Lower lobe of right lung (tissue), 2 donors: ENCODE measurements at places on chromosomes 2 and 18.

DNA sequence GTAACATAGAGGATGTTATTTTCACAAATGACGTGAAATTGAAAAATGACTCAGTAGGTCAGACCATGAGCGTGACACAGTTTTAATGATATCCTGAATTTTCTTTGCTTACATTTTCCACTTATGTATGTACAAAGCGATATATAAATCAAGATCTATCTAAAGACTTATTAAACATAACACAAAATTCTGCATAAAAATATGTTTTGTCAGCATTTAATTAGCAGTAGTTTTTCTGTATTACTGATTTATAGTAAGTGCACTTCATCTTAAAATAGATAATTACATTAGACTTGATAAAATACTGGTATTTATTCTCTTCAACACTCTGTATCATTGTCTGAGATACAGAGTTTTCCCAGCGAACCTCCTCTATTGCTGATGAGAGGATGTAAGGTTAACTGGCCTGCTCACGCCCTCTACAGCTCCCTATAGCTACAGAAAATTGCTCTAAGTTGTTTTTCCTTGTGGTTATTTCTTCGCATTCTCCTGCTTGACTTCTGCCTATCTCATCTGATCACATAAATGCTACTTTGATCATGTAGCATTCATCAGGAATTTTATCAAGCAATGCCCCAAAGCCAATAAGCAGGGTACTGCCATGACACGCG, 548.8 kb upstream of the REG3G start:
- no peak for DNase-seq

GRCh38 chr2:96824079-96824870, 8.2 kb downstream of the CNNM3 start:
- DNase-seq = no peak

DNA sequence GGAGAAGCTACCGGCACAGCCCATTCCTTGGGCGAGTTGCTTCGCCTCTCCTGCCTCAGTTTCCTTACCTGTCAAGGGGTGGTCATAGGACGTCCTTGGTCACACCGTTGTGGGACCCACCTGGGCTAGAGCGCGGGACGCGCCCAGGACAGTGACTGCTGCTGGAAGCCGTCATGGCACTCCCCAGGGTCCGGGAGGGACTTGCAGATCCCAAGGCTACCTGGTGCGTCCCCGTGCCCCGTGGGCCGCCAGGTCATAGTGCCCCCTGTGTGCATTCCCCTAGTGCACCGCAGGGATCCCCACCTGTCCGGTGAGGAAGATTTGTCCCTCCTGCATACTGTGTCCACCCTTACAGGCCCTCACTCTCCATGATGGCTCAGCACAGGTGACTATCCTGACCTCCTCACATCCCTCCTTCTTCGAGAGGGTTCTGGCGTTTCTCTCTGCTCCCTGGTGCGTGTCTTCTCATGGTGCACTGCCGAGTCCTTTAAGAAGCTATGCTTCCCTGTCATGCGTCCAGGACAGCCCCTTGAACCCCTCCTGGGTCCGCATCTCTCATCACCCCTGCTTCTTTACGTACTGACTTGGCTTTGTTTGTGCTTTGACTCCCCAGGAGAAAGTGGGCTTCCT, 886 bp upstream of the STK25 start:
- DNase-seq = no peak

- no peak for DNase-seq
These were observed 15.5 kb upstream of the MSH6 start for GRCh38 chr2:47767497-47767844.

DNA sequence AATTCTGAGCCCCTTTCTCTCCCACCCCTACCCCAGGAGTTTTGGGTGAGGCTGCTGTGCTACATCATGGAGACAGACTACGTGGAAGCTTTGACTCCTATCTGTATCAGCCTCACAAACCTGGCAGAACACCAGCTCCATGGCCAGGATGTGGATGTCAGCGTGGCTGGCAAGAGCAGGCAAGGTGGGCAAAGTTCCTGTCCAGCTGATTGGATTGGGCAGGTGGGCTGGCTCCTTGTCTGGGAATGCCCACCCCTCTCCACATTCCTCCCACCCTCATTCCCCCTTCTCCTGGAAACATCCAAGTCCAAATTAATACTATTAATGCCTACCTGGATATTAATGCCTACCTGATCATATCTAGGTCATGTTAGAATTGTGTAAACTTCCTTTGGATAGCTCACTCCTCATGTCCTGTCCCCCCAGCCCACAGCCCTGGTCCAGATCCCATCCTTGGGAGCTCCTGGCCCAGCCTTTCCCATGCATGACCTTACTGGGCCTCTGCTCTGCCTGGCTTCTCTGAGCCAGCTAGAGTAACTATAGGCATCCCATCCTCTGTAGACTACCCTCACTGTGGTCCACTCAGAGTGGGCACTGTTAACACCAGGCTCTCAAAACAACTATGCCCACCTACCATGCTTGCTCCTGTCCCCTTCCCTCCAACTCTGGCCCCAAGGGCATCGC, 24.1 kb downstream of the MROH2A start:
- no peak for DNase-seq

GRCh38 chr18:79517341-79517740, 121.6 kb downstream of the NFATC1 start:
- no peak for DNase-seq

GRCh38 chr2:98669675-98670074, 61.3 kb downstream of the MGAT4A start:
- DNase-seq = no peak

GRCh38 chr2:27079233-27080139, 1.1 kb downstream of the EMILIN1 start:
- no peak for DNase-seq

DNA sequence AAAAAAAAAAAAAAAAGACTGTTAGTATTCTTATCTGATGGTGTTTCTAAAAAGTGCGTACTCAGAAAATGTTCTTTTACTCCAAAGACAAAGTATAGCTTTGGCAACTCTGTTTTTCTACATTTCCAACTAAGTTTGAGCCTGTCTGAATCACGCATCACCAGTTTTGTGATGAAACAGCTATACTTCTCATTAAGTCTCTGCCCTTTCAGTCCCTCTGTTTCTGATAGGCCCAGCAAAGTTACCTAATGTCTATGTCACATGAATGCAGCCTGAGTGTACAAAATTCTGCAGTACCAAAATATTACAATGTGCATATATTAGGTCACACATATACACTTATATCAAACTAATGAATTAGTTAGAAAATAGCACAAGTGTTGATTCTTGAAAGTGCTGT, 22.4 kb downstream of the TWSG1 start:
- DNase-seq = no peak

GRCh38 chr2:215917953-215918620, 95.3 kb downstream of the MREG start:
- DNase-seq = no peak

GRCh38 chr2:207258263-207258991, 92.7 kb upstream of the KLF7 start:
- DNase-seq = peak; percentile 48

DNA sequence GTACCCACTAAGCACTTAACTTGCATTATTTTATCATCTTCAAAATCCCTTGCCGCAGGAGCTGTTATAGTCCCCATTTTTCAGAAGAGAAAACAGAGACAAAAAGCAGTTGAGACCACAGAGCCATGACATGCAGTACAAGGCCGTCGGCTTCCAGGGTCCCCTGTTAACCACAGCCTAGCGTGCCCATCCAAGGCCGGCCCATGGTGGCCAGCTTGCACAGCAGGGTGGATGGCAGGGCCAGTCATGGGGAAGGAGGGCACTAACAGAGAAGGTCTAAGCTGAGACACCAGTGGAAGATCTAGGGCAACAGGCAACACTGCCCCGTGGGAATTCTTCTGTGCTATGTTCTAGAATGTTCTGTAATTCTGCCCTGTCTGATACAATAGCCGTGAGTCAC, 192.6 kb upstream of the ID2 start:
- no peak for DNase-seq
